SHP77 (cell line): ENCODE measurements at places on chromosomes 4 and X.

GRCh38 chr4:140249351-140249750 is 95.4 kb upstream of the MAML3 start:
- DNase-seq, result no peak

- DNase-seq, result no peak
Measured at GRCh38 chrX:46228389-46228788, 316.8 kb downstream of the ZNF674 start.

DNA sequence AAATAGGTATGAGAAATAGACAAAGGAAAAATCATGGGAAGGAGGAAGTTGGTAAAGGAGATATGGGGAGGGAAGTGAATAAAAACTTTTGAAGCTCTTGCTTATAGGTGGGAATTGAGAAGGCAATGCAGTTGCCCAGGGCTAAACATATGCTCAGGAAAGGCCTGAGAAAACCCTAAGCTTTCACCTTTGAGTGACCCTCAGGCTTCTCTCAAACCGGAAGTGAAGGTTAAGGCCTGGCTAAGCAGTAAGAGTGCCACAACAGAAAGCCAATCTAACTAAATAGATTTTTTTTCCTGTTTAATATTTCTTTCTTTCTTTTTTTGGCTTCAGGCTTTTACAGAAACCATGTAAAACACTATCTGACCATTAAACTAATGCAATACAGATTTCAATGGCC is 69.5 kb upstream of the GABRA3 start:
- no peak for DNase-seq

- no peak for DNase-seq
Measured at GRCh38 chrX:44178274-44179053, 165.0 kb downstream of the EFHC2 start.

- DNase-seq, result no peak
Measured at GRCh38 chr4:42917296-42917695, 24.8 kb downstream of the GRXCR1 start.

GRCh38 chr4:118139241-118139640 is 105.0 kb downstream of the NDST3 start:
- no peak for DNase-seq
